ENCODE measurements at places on chromosomes 3 and 15.
A peak's percentile ranks its signal among the peaks of the same experiment; 100 is the strongest.

DNA sequence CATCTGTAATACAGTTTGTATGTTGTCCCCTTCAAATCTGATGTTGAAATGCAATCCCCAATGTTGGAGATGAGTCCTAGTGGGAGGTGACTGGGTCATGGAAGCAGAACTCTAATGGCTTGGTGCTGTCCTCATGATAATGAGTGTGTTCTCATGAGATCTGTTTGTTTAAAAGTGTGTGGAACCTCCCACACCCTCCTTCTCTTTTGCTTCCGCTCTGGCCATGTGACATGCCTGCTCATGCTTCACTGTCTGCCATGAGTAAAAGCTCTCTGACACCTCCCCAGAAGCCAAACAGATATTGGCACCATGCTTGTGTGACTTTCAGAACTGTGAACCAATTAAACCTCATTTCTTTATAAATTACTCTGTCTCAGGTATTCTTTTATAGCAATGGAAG is 794.0 kb upstream of the CFAP20DC start:
- DNase-seq = no peak

- no peak for DNase-seq
These were observed 13.2 kb upstream of the CLRN1 start for GRCh38 chr3:150985711-150986110.

DNA sequence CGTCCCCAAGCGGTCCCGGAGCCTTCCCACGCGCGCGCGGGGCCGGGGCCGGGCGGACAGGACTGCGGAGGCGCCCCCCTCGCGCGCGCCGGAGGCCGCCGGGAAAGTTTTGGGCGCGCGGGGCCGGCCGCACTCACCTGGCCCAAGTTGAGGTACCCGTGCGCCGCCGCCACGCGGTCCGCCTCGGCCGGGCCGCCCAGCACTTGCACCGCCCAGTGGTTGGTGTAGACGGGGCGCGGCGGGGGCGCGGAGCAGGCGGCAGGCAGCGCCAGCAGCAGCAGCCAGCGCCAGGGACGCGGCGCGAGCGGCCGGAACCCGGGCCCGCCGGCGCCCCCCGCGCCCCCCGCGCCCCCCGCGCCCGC is 289 bp downstream of the PCSK6 start:
- DNase-seq = no peak

GRCh38 chr15:68271854-68272471 is 5.6 kb upstream of the FEM1B start:
- DNase-seq = no peak

DNA sequence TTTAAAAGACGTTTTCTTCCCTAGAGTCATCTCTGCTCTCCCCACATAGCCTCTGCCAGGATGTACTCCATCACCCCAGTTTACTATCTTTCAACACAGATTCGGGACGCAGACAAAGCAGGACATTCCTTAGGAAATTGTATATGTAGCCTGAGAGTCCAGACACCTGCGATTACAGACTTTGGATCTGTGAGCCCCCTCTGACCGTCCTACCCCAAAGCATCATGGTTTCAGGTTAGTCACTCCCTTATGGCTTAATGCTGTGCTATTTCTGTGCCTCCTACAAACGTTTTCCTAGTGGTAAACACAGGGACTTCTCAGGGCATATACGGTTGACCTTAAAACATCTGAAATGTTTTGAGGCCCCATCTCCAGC is 234.0 kb upstream of the BHLHE40 start:
- DNase-seq = no peak

- DNase-seq = no peak
These were observed 141.8 kb upstream of the ICE2 start for GRCh38 chr15:60620708-60621107.

GRCh38 chr15:52290800-52291199 is 4.8 kb downstream of the MYO5C start:
- no peak for DNase-seq

GRCh38 chr3:12409684-12410596 is 74.3 kb upstream of the TSEN2 start:
- no peak for DNase-seq

DNA sequence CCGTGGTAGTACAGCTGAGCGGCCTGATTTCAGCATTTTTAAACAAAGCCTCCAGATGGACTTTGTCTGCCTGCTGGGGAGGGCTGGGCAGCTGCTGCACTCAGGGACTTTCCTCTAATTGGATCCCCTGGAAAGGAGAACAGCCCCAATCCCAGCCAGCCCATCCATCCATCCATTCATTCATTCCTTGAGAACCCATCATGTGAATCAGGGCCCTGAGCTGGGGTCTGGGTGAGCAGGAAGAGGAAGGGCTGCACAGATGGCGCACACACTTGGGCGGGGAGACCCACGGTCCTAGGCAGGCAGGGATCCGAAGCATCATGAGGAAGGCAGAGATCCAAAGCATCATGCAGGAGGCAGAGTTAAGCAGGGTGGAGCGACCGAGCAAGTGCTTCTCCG is 45.7 kb downstream of the TPRA1 start:
- DNase-seq = no peak

- no peak for DNase-seq
These were observed 45.9 kb upstream of the THUMPD3 start for GRCh38 chr3:9316881-9317361.

- DNase-seq = no peak
These were observed 32.8 kb upstream of the PRR20G start for GRCh38 chr3:127320529-127321121.

DNA sequence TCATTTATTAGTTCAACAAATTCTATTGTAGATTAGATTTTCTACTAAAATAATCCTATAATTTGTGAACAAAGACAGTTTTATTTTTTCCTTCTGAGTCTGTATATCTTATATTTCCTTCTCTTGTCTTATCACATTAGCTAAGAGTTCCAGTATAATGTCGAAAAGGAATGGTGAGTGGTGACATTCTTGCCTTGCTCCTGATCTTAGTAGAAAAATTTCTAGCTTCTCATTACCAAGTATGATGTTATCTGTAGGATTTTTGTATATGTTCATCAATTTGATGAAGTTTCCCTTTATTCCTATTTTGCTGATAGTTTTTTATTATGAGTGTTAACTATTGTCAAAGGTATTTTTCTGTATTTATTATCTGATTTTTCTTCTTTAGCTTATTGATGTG is 756.6 kb upstream of the BCHE start:
- DNase-seq = no peak

GRCh38 chr15:89098281-89098680 is 10.0 kb downstream of the ABHD2 start:
- no peak for DNase-seq

DNA sequence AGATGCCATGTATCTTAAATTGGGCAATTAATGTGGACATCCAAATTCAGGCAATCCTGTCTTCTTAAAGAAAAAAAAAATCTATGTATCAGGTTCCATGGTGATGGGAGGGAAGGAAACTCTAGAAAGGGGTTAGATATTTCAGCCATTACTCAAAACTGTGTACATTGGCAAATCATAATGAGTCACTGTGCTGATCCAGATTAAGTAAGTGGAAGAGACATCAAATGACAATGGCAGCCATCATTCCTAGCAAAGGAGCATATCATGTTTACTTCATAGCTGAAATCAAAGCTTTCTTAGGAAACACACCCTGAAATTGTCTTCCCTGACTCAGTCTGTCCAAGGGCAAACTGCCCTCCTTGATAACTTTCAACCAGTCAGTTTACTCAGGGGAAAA is 713.3 kb upstream of the GBE1 start:
- DNase-seq = no peak

DNA sequence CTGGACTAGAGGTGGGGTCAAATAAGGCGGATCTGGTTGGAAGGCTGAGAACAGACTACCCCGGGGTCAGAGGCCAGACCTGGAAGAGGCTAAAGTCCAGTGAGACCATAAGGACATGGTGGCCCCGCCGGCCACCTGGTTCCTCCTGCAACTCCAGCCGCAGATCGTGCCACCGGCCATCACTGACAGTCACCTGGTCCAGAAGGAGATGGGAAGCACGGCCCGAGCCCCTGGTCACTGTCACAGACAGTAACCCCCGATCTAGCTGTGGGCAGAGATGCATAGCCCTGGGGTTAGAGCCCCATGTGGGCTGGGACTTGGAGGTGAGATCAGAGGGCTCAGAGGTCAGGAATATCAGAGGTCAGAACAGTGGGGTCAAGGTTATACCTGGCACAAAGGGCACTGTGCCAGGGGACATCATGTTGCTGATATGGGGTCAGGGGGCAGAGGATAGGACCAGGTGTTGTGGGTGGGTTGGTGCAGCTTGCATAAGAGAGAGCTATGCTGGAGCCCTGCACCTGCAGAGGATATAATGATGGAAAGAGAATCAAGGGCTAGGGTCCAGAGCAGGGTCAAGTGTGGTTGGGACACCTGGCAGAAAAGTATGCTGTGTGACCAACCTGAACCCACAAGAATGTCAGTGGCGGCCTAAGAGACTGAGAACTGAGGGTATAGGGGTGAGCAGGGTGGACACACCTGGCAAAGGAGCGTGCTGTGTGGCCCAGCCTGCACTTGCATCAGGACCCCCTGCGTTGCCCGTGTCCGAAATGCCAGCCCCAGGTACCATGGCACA is 9.6 kb downstream of the CELSR3 start:
- DNase-seq = no peak

DNA sequence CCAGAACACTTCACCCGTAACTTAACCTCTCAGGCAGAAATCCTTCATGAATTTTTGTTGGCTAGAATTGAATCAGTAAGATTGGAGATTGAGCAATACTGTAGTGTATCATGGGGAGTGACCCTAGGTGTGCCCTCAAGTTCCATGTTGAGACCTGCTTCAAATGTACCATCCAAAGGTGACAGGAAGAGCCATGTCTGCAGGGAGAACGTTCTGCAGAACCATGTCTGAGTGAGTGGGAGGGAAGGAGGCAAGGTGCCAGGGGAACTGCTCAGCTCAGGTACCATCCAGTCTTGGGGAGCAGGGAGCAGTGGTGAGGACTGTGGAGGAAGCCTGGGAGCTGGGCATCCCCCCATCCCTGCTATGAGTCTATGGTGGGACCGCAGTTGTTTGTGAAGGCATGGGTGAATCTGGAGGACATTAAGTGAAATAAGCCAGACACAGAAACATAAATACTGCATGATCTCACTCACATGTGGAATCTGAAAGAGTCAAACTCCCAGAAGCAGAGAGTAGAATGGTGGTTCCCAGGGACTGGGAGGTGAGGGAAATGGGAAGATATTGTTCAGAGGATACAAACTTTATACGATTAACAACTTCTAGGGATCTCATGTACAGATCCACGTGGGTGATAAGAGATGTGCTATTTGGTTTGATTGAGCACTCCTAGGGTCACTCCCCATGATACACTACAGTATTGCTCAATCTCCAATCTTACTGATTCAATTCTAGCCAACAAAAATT is 23.3 kb downstream of the CFAP161 start:
- DNase-seq = no peak

GRCh38 chr3:180416111-180416594 is 185.8 kb upstream of the TTC14 start:
- no peak for DNase-seq

- no peak for DNase-seq
These were observed 162.6 kb downstream of the KLF13 start for GRCh38 chr15:31489281-31489680.

DNA sequence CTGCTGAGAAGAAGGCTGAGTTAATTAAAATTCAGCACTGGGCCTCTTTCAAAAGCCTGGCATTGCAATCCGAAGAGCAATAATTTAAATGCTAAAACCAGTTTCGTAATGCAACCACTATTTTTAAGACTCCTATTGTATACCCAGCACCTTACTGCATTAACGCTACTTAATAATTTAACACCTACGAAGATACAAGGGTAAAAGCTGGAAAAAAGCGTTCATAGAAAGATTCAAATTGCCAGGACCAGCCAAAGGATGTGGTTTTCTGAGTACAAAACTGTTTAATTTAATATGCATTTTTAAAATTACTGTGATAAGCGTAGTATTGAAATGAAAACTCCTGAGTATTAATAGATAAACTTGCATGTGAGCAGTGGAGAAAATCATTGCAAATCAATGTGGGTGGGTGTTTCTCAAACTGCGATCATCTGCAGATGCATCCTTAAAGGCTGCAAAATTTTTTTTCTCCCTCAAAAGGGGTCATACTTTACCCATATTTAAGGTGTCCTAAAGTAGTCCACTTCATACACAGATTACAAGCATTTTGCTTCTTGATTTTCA is 12.9 kb upstream of the RASGRP1 start:
- DNase-seq = no peak

DNA sequence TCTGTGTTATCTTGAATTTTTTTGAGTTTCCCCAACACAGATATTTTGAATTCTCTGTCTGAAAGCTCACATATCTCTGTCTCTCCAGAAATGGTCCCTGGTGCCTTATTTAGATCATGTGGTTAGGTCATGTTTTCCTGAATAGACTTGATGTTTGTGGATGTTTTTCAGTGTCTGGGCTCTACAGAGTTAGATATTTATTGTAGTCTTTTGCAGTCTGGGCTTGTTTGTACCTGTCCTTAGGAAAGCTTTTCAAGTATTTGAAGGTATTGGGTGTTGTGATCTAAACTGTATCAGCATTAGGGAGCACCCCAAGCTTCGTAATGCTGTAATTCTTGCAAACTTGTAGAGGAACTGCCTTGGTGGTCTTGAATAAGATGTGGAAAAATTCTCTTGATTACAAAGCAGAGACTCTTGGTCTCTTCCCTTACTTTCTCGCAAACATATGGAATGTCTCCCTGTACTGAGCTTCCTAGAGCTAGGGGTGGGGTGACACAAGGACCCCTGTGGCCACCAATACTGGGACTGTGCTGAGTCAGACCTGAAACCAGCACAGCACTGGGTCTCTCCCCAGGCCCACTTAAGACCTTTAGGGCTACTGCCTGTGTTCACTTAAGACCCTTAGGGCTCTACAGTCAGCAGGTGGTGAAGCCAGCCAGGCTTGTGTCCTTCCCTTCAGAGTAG is 26.5 kb downstream of the TM4SF18 start:
- DNase-seq = no peak

- no peak for DNase-seq
These were observed 20.0 kb upstream of the TRIM71 start for GRCh38 chr3:32797776-32798175.

DNA sequence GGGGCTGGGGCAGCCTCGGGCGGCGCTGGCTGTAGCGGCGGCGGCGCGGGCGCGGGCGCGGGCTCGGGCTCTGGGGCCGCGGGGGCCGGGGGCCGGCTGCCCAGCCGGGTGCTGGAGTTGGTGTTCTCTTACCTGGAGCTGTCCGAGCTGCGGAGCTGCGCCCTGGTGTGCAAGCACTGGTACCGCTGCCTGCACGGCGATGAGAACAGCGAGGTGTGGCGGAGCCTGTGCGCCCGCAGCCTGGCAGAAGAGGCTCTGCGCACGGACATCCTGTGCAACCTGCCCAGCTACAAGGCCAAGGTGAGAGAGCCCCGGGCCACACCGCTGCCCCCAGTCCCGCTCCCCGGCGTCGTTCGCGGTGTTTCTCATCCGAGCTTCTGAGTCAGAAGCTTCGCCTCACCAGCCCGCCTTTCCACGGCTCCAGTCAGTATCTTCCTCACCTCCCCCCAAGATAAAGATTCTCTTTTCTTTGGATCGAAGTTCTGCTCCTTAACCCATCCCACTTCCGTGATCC is 600 bp downstream of the FBXO45 start:
- peak; percentile 22 for DNase-seq

DNA sequence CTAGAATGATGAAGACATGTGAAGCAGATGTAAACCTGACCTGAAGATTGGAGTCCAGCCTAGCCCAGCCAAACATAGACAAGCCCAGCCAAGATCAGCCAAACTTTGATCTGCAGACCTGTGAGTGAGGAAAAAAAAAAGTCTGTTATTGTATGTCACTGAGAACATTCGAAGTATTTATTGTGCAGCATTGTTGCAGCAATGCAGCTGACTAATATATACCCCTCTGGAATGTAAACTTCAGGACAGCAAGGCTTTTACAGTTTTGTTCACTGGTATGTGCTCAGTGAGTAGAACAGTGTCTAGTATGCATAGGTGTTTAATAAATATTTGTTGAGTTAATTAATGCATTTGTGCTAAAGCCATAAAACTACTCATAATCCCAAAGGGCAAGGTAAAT is 23.4 kb downstream of the TMEM202 start:
- no peak for DNase-seq

GRCh38 chr15:90529011-90529370 is 732 bp upstream of the CRTC3 start:
- no peak for DNase-seq
